Activated gamma-delta T cell (primary cell): ENCODE measurements at places on chromosomes 6 and 20.

GRCh38 chr6:87909849-87910248, 137.8 kb upstream of the SPACA1 start:
- DNase-seq = no peak

- no peak for DNase-seq
These were observed 48.1 kb upstream of the MYL9 start for GRCh38 chr20:36493051-36493800.

DNA sequence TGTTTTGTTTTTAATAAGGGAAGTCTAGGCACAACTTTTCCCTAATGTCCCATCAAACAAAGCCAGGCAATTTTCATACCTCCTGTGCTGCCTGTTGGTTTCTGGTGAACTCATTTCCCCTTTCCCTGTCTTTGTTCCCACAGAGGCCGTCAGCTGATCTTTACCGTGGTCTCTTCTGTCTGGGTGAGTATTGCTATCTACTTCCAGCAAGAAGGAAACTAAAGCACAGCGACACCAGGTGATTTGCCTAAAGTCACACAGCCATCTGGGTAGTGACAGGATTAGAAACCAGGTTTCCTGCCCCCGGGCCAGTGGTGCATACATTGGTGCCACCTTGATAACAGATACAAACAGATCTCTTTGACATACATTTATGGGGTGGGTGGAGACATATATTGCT, 59.6 kb downstream of the RAB44 start:
- DNase-seq = no peak

GRCh38 chr6:126396131-126396530, 56.2 kb downstream of the CENPW start:
- DNase-seq = no peak

DNA sequence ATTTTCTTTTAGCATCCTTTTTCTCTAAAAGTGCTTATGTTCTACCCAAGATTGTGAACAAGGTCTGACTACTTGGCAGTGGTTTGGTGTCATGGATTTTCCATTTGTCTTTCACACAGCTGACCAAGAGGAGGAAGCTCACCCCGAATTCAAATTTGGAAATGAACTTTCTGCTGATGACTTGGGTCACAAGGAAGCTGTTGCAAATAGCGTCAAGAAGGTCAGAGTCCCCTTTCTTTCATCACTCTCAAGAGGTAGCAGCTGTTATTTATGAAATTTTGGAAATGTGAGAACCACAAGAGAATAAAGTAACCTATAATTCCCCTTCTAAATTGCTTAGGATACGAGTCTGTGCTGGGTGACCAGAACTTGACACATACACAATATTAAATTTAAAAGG, 113.0 kb upstream of the LAMP5 start:
- DNase-seq = no peak

DNA sequence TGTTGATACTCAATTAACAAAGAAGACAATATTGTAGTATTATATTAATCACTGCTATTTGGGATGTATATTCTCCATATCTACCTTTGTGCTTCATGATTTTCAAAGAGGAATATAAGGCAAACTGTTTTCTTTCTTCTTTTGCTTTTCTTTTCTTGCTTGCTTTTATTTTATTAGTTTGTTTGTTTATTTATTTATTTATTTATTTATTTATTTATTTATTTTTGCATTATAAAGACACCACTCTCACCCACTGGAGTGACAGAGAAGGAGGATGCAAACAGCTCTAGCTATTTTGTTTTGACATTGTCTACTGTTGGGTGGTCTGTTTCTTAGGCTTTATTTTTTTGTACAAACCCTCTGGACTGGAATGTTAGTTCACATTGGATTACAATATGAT, 1352.7 kb downstream of the HACE1 start:
- no peak for DNase-seq

- no peak for DNase-seq
These were observed 370.9 kb downstream of the COL12A1 start for GRCh38 chr6:74834967-74835366.

- DNase-seq = no peak
These were observed 3.4 kb downstream of the TFAP2B start for GRCh38 chr6:50822078-50822476.

- peak; percentile 29 for DNase-seq
These were observed 86.1 kb upstream of the STMND1 start for GRCh38 chr6:17015551-17016381.

DNA sequence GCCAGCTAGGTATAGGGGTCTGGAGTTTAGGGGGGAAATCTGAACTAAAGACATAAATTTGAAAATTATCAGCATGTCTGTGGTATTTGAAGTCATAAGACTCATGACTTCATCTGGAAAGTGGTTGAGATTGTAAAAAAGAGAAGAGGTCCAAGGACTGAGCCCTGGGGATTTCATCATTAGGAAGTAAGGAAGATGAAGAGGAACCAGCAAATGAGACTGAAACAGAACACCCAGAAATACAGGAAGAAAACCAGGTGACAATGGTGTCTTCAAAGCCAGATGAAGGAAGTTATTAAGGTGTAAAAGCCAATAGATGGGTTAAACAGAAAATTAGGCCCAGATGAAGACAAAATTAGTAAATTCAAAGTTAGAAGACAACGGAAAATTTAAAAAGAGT, 49.1 kb upstream of the UBR2 start:
- no peak for DNase-seq

- no peak for DNase-seq
These were observed 62.0 kb downstream of the NPEPL1 start for GRCh38 chr20:58754584-58754983.

GRCh38 chr6:40346246-40346645, 240.9 kb downstream of the LRFN2 start:
- no peak for DNase-seq

DNA sequence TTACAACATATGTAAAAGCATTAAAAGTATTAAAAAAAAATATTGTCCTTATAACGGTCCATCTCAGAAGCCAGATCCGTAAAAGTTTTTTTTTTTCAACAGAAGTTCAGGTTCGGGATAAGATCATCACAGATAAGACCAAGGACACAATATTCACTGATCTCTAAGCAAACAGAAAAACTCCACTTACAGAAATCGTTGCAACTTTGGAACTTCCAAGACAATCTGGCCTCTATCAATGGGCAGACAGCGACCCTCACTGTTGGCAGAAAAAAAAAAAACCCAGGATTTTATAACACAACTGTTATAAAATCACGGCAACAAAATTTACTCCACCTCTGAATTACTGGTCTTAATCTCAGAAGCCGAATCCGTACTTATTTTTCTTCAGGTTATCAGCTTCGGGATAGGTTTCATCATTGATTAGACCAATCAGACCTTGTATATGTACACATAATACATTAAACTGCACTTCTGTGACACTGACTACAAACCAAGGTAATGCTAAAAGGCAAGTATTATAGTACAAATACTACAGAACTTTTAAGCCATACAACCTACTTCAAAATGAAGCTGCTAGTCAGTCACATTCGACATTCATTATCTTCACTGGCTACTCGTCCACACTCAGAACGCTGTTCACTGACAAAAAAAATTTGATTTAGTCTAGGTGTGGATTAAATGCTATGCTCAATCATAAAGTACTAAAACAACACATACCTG, 34.7 kb upstream of the SYNCRIP start:
- DNase-seq = no peak

DNA sequence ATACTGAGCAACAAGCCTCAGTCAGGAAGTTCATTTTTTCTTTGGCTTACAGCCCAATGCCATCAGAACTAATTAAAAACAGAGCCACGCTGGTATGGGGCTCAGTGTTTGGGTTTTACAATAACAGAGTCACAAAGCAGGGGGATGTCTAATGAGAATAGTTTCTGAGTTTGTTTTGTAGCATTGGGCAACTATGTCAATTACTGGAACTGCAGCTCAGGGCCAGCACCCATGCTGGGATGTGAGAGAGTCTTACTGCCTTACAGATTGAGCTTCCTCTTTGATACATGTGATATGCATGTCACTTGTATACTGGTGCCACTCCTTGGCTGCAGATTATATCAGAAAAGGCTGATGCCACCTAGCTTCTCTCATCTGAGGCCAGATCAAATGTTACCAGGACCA, 117.6 kb downstream of the TFAP2B start:
- no peak for DNase-seq

DNA sequence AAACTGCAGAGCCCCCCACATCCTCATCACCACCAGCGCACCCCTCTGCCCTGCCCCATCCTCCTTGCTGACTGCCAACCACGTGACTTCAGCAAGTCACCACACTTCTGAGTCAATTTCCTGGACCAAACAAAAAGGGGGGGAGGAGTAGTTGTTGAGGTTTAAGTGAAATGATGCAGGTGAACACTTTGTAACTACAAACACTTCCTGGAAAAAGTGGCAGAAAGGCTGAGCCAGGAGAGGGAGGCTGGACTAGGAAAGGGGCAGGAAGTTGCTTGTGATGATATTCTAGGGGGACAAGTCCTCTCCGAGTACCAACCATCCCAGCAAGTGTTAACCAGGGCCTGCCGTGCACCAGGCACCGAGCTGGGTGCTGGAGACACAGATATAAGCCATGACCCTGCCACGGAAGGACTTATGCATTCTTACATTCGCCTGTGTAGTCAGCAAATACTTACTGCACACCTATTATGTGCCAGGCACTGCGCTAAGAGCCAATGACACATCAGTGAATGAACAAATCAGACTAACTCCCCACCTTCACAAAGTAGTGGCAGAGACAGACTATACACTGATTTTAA, 67.3 kb downstream of the PREX1 start:
- peak; percentile 43 for DNase-seq

- no peak for DNase-seq
These were observed 553.3 kb downstream of the C6orf118 start for GRCh38 chr6:164756142-164756541.

DNA sequence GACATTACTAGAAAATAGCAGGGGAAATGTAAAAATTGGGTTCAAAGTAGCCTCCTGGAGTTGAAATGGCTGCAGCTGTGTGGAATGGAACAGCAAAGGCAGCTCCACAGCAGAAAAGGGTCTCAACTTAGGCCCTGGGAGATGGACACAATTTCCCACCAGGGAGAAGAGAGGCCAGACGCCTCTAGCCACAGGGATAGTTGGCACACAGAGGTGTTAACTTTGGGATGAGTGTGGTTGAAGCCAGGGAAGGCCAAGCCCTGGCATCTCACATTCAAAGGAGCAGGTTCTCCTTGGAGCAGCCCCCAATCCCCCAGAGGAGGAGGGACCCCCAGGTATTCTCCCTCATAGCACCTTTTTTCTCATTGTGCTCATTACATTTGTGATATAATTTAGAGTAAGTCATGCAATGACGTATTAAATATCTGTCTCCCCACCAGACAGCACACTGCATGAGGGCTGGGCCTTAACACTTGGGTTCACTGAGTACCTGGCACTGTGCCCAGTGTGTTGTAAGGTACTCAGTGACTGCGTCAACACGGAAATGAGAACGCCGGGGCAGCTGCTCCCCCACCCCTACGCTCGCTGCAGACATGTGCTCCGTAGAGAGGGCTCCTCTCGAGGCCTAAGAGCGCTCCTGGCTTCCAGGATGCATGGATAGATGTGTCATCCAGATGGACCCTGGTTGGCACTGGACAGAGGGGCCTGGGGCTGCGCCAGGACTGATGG, 76.0 kb upstream of the CD93 start:
- DNase-seq = no peak

DNA sequence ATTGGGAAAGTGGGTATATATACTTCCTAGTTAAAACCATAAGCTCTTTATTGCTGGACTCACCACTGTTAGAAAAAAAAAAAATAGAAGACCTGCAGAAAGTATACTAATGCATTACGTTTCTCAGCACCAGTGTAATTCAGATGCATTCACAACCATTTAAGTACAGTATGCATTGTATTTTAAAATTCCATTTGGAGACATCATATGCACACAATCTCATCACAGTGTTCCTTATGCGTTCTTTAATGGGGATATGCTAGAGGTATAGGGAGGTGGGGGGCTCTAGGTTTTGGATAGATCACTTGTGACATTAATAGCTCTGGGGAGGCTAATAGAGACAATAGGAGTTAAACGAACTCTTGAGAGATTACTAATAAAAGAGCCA, 9.4 kb downstream of the TFAP2A start:
- no peak for DNase-seq

GRCh38 chr20:46721476-46721875, 12.0 kb downstream of the SLC2A10 start:
- DNase-seq = no peak

DNA sequence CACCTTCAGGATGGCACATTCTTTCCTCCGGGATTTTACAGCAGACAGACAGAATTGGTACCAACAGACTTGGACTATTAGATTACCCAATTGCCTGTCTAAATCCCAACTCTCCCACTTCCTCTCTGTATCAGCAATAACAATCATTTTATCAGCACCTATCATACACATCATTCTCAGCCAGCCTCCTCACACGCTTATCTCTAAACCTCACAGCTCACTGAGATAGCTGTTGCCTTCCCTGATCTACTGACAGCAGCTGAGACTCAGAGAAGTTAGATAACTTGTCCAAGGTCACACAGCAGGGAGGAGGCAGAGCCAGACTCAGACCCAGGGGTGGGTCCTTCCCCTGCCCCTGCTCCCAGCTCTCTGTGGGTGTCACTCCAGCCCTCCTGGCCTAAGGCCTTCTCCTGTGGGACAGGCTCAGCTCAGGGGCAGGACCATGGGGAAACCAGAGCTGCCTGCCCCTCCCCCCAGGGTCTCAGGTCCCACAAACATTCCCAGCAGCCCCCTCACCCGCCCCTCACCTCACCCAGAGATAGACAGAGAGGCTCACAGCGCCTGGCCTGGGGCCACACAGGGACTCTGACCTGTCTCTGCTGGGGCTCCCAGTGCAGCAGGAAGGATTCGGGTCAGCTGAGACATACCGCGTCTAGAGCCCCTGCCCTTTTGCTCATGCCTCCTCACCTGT, 92.8 kb downstream of the GRM4 start:
- DNase-seq = no peak

GRCh38 chr6:69427882-69428281, 368.9 kb downstream of the LMBRD1 start:
- no peak for DNase-seq

GRCh38 chr6:158026901-158027589, 45.4 kb downstream of the SYNJ2 start:
- no peak for DNase-seq

DNA sequence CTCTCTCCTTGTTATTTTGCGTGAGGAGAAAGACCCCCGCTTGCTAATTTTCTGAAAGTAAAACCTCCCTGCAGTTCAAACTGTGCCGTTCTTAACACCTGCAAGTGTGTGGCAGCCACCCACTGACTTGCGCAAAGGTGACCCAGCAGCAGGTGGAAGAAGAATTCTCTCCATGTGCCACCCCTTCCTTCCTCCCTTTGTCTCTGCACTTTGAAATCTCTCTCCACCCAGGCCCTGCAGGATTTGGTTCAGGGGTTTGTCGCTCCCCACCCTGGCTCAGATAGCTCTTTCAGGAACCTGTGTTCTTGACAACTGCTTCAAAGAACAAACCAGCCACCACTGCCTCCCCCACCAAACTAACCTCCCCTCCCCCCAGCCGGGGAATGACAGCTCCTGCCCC, 41.4 kb downstream of the ZNF831 start:
- DNase-seq = no peak

DNA sequence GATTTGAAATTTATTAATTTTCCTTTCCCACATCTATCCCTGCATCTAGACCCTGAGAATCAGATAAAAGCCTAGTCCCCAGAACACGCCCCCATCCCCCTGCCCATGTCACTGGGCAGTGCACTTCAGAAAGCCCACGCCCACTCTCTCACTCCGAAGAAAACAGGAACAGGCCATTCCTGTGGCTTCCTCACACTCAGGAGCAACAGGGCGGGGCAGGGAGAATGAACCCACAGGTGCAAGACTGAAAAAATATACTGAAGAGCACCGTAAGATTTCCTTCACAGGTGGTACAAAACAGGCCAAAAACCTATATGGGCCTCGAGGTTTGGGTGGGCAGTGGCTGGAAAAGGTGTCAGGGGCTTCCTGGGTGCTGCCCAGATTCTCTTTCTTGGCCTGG, 3.4 kb downstream of the OXT start:
- DNase-seq = no peak

GRCh38 chr20:38342216-38342615, 4.1 kb upstream of the LBP start:
- no peak for DNase-seq
